ENCODE measurements at places on chromosomes 16 and 17.

DNA sequence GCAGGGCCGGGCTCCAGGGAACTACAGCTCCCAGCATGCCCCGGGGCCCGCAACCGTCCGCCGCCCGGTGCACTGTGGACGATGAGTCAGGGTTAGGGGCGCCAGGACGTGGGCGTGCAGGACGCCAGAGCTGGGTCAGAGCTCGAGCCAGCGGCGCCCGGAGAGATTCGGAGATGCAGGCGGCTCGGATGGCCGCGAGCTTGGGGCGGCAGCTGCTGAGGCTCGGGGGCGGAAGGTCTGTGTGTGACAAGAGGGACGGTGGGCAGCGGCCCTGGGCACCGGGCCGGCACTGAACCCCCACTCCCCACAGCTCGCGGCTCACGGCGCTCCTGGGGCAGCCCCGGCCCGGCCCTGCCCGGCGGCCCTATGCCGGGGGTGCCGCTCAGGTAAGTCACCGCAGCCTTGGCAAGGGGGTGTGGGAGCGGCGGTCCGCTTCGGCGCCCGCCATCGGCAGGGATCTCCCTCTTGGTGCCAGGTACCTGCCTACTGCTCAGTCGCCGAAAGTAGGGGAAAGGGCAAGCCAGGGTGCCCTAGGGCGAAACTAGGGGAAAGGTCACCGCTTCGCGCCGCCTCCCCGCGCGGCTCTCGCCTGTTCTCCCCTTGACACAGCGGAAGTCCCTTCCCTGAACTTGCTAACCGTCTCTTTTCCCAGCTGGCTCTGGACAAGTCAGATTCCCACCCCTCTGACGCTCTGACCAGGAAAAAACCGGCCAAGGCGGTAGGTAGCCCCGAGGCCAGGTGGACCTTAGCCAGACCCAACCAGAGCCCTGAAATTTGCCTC lies at the start of the genes ACADVL and DLG4:
TSS of gene ACADVL (plus strand) at position 127 of the 781 bp plus-strand sequence. CDS start at position 174, 47 bp downstream.
TSS of gene DLG4 (minus strand) at position 25 of the 781 bp plus-strand sequence.
- peak; percentile 75 for DNase-seq

GRCh38 chr17:64103391-64104364 lies 26.3 kb downstream of the ERN1 start:
- no peak for DNase-seq

- no peak for DNase-seq
These were observed 23.4 kb upstream of the MPO start for GRCh38 chr17:58303971-58304749.

- DNase-seq = no peak
These were observed 89.7 kb downstream of the WWOX start for GRCh38 chr16:78189121-78189520.

- DNase-seq = no peak
These were observed 59.1 kb downstream of the HS3ST3A1 start for GRCh38 chr17:13542636-13543035.

GRCh38 chr17:72466606-72467005 lies 345.8 kb downstream of the SOX9 start:
- no peak for DNase-seq

DNA sequence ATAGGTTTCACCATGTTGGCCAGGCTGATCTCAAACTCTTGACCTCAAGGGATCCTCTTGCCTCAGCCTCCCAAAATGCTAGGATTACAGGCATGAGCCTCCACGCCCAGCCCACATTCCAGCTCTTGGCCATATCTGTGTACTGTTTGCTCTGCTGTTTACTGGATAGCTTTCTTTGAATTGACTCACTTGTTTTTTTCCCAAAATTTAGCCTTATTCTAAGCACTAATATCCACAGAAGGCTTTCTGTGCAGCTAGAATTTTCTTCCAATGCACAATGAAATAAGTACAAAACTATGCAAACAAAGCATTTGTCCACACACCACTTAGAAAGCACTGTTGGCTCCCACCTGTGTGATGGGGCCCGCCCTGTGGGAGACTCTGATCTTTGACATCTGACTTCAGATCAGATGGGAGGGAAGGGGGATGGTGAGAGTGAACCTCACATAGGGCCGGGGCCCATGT lies 72.2 kb downstream of the CLEC16A start:
- no peak for DNase-seq

DNA sequence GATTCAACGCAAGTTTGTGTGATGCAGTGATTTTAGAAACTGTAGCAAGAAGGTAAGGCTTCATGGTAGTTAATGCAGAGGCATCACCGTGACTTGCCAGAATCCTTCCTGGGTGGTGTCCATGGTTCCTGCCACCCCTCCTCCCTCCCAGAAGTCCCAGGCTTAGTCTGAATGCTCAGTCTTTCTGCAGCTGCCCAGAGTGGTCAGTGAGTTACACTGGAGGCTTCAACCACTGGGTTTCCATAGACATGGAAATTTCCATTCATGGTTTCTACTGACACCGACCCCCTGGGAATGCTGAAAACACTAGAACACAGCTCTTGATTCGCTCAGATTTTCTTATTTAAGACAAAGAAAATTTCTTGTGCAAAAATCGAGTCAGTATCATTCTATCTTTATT lies 159.4 kb upstream of the HSBP1 start:
- no peak for DNase-seq

GRCh38 chr16:78501744-78502143 lies 402.3 kb downstream of the WWOX start:
- DNase-seq = no peak

- DNase-seq = no peak
These were observed 22.8 kb upstream of the WFDC1 start for GRCh38 chr16:84271866-84272265.

GRCh38 chr17:40539711-40540411 lies 25.4 kb downstream of the CCR7 start:
- no peak for DNase-seq

GRCh38 chr16:82031116-82032084 lies 3.7 kb upstream of the HSD17B2 start:
- DNase-seq = peak; percentile 81

DNA sequence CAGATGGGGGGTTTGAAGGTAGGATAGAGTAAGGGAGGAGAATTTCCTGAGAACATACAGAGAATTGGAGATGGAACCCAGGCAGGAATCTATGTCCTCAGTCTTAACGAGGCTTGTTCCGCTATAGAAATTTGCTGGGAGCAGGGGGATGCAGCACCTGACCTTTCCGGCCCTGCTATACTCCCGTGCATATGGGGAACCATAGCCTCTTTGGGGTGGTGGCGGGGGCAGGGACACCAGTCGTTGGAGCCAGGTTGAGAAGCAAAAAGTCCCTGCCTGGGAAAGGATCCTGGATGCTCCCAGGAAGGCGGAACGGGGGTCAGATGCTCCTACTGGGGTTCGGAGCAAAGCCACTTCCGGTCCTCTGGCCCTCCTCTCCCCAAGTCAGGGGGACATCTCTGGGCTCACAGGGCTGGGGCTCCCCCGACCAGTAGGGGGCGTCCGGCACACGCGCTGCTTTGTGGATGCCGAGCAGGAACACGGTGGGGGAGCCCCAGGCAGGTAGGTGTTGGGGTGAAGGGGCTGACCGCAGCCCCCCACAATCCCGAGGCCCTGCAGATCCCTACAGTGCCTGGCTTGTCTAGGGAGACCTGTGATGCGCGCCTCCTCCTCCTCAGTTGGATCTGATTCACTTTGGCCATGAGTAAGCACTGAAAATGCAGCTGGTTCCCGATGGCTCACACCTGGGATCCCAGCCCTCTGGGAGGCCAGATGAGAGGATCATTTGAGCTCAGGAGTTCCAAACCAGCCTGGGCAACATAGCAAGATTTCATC lies 15.5 kb upstream of the TFAP4 start:
- no peak for DNase-seq

GRCh38 chr17:44487170-44487569 lies 16.0 kb downstream of the GPATCH8 start:
- no peak for DNase-seq
